ENCODE measurements at places on chromosomes 5 and 9. TPM values are rescaled to one million over a fixed set of nuclear protein-coding genes. Genes with fewer than 3 reads are reported as not detected.

GRCh38 chr5:50730336-50730735 is 63.9 kb downstream of the PARP8 start:
- no peak for DNase-seq

DNA sequence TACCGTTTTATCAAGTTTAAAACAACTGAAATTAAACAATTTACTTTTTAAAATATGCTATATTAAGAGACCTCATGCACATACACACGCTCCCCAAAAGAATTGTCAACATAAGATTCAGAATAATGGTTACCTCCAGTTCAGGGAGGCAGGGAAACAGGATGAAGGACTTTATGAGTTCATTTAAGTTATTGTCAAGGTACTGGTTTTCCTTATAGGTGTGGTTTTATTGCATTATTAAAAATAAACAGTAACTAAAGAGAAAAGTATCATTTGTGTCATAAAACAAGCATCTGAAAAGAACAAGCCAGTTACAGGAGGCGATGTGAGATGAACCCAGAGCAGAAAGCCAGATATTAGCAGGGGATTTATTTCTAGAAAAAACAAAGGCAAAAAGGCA is 2376.7 kb downstream of the MAT2B start:
- no peak for DNase-seq

DNA sequence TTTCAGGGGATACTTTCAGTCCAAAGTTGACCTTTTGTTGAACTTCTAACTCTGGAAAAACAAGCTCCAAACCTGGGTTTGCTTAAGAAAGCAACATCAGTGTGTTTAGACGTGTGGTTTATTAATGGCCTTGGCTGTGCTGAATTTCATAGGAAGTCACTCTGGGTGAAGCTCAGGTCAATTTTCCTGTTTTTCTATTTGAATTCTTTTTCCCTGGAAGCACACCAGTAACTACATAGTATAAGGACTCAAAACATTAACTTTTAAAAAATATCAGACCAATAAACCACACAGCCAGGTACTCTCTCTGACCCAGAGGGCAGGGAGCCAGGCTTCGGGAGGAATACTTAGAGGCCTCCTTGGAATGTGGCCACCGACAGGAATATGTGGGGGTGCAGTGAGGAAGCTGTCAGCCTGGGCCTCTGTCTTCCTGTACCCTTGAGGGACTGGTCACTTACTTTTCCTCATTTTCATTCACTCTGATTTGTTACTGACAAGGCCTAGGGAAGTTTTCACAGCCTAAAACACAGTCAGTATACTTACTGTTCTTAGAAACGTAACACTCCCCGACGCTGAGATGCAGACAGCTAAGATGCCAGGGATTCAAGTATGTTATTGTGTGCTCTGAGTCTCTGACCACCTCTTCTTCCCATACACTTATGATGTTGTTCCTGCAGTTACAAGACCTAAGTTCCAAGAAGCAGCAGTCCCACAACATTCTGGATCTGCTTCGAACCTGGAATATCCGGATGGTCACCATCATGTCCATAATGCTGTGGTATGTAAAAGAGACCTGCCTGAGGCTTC is 18.9 kb downstream of the SLC22A5 start:
- DNase-seq, result no peak

GRCh38 chr5:150672884-150673275 is 11.8 kb downstream of the MYOZ3 start:
- DNase-seq, result no peak

- no peak for DNase-seq
Measured at GRCh38 chr9:71210326-71210725, 88.9 kb upstream of the TRPM3 start.

DNA sequence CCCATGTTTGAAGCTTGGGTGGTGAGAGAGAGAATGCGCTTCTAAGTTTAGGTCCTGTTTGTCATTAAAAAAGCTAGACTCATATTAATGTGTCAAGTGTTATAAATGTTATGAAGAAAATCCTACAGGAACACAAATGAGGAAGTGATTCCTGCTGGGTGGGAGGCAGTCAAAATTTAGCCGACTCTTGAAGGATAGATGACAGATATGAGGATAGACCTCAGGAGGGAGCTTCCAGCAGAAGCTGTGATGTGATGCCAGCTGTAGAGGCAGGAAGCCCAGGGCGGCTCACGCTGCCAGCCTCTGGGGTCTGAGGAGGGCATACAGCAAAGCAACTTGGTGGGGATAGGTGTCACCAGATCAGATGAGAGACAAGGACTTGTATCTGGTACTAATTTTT is 74.7 kb upstream of the ADAMTS16 start:
- DNase-seq, result no peak

The PCDHB5 gene
- total RNA-seq, result 1.9 TPM

The CENPP gene
- 7.0 TPM for total RNA-seq

The SLC2A6 gene
- total RNA-seq, result 4.9 TPM

- DNase-seq, result no peak
Measured at GRCh38 chr5:12003680-12004079, 99.4 kb upstream of the CTNND2 start.

DNA sequence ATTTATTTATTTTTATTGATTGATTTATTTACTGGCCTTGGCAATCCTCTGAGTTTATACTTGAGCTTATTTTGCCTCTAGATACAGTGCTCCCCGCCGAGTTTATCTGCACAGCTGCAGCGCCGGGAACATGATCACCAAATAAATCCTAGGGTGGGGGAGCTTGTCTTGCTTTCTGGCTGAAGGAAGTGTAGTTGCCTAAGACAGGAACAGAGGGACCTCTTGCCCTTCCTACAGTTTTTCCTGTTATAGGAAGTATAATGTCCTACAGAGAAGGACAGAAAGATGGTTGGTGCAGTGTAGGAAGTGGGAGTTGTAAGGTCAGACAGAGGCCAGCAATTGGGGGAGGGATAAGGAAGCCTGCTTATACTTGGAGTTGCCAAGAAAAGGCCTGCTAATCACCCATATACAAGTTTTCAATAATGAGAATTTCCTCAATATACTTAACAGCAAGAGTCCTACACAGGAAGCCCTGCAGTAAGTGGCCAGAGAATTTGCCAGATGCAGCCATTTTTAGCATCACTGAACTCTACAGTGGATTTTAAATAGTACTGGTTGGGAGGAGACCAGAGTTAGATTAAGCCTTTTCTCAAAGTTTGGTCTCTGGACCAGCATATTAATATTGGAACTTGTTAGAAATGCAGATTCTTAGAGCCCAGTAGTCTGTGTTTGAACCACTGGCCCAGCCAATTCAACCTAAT is 7.7 kb downstream of the AOPEP start:
- no peak for DNase-seq

GRCh38 chr9:19583890-19584289 is 175.1 kb downstream of the ACER2 start:
- no peak for DNase-seq

GRCh38 chr5:172110921-172111851 is 76.8 kb downstream of the STK10 start:
- DNase-seq, result no peak

DNA sequence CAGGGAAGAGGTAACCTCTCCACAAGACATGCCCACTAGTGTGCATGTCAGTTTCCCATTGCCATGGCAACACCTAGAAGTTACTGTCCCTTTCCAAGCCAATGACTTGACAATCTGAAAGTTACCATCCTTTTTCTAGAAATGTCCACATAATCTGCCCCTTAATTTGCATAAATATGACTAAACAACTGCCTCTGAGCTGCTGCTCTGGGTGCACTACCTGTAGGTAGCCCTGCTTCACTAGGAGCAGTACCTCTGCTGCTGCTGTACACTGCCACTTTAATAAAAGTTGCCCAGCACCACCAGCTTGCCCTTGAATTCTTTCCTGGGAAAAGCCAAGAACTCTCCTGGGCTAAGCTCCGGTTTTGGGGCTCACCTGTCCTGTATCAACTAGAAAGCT is 392.4 kb downstream of the NTRK2 start:
- no peak for DNase-seq

- DNase-seq, result no peak
Measured at GRCh38 chr9:12640016-12640587, 53.1 kb upstream of the TYRP1 start.

DNA sequence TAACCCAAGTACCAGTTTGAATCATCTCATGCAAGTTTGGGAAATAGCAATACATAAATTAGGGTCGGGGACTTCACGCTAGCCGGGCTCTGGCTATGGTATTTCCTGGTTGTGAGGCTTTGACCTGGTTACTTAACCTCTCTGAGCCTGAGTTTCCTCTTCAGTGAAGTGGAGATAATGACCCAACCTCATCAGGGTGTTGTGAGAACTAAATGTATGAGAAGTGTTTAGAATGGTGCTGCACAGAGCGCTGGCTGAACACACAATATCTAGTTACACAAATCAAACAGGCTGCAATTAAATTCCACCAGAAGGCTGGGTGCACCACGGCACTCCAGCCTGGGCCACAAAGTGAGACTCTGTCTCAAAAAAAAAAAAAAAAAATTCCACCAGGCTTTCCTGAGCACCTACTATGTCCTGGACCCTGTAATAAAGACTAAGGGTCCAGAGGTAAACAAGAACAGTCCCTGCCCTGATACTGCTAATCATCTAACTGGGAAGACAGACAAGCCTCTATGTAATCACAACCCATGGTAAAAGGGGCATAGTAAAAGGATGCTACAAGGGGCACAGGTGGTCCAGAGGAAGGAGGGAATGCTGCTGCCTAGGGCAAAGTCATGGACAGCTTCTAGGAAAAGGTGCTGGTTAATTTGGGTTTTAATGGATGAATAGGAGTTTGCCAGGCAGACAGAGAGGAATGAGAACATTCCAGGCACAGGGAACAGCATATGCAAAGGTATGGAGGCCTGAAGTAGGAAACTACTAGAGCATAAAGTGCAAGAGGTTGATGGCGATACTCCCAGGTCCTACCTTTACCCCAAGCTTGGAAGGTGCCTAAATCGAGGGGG is 27.7 kb downstream of the DUSP1 start:
- no peak for DNase-seq

- no peak for DNase-seq
Measured at GRCh38 chr5:109630093-109630492, 59.6 kb upstream of the MAN2A1 start.

DNA sequence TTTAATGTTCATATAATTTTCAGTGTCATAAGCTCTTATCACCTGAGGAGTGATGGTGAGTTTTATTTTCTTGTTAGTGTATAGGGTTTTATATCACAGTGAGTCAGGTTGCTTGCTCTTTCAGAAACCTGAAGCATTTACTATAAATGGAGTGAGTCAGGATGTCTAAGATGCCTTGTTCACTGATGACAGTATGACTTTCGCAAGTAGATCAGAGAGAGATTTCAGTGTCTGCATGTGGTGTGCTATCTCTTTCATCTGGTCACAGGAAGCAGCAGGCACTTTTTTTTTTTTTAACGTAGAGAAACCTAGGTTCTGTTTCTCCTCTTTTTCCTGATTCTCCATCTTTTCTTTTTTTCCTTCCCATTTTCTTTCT is 237.1 kb downstream of the DMRTA1 start:
- DNase-seq, result no peak

The OTP gene
- total RNA-seq, result not detected

DNA sequence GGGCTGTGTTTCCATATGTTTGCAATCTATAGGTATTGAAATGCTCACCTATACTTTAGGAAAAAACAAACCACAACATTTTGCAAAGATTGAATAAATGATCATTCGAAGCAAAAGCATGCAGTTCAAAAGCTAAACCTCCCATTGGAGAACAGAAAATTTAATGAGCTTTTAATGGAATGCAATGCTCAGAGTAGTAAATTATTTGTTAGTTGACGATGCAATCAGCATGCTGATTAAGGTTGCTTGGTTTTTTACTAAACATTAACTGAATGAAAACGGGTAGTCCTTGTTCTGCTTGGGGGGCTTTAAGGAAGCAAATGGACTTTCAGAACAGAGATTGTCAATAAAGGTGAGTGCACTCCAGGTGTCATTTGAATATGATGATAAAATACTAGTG is 123.3 kb upstream of the TMEM161B start:
- no peak for DNase-seq

DNA sequence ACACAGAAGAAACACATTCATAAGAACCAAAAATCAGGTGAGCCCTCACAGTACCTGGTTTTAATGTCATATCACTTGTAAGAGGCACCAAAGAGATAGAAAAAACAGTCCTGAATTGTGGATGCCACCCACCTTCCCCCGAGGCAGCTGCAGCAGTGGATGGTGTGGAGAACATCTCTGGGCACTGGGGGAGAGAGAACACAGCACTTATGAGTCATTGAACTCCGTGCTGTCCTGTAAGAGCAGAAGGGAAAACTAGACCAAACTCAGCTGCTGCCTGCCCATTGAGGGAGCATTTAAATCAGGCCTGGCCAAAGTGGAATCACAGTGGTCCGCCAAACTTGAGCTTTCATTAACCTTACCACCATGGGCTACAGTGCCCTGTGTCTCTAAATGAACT is 296.2 kb downstream of the SPATA31D1 start:
- no peak for DNase-seq

DNA sequence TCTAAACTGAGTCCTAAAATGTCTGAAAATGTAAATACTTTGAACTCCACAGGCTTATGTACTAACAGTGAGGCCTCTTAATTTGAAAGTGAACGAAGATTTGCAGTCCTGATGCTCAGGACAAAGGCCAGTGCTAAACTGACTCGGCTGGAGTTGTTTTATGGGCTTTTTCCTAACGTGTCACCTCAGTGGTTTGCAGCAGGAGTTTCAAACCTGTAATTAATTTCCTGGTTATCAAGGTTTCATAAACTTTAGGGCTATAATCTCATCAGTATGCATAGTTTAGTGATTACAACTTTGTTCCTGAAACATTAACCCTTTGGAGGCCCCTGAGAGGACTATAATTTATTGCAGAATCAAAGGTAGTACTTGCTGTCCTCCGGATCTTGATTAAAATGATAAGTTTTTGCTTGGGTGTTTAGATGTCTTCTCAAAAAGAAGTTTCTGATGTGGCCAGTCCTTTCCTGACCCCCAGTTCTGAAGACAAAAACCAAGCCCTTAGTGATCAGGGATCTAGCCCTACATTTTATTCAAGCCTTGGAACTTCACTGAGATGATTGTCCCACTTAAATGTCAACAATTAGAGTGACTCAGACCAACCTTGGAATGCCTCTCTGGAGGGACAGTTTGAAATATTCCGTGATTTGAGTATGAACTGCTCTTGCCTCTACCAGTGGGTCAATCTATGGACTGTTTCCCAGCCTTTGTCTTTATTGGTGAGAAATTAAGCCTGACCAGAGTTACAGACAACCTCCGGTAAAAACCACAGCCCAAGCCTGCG is 11.1 kb upstream of the S100Z start:
- no peak for DNase-seq

DNA sequence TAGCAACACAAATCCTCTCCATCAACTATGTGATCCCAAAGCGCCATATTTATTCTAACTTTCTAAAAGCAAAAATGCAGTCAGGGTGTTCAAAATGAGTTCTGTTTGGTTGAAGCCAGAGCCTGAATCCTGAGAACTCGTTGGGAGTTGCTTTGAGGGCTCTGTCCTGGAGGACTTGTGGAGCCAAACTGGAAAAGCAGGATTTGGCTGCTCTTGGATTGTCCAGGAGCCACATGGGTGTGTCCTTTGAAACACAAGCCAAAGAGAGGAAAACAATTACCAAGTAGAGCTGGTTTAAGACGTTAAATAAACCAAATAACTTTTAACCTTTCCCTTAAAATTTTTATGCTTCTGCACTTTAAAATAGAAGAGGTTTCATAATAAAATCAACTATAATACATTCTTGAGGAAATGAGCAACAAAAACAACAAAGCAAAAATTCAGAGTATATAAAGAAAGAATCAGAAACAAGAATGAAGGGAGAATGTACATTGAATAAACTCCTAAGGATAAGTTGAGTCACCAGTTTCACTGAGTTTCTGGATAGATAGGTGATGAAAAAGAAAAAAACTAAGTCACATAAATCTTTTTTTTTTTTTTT is 13.5 kb downstream of the C5orf46 start:
- DNase-seq, result no peak

The VAV2 gene
- total RNA-seq, result 5.2 TPM

GRCh38 chr5:15425766-15426165 is 74.2 kb upstream of the FBXL7 start:
- DNase-seq, result no peak

The RNF183 gene
- total RNA-seq, result 0.19 TPM

Data from omental fat pad (tissue), 4 donors.